ENCODE measurements at places on chromosomes 6 and 20. TPM values are rescaled to one million over a fixed set of nuclear protein-coding genes. Genes with fewer than 3 reads are reported as not detected.

DNA sequence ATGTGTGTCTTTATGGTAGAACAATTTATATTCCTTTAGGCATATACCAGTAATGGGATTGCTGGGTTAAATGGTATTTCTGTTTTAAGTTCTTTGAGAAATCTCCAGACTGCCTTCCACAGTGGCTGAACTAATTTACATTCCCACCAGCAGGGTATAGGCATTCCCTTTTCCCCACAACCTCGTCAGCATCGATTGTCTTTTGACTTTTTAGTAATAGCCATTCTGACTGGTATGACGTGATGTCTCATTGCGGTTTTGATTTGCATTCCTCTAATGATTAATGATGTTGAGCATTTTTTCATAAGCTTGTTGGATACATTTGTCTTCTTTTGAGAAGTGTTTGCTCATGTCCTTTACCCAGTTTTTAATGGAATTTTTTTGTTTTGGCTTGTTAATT is 5.3 kb upstream of the TASP1 start:
- no peak for DNase-seq

- no peak for DNase-seq
Measured at GRCh38 chr6:149482545-149483333, 2.1 kb downstream of the ZC3H12D start.

DNA sequence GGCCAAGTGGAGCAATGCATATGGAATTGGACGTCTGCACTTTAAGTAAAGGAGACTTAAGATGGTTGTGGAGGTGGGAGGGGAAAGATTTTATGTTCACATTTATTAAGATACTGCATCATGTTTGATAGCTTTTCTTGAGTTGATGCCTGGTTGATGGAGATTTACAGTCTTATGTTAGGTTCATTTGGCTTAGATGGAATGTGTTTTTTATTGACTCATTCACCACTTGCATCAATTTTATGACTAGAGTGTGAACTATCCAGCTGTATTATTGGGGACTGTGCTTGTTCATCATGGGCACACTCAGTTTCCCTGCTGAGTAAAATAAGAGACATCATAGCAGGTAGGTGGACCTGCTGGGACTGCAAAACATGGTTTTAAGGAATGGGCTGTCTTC is 91.2 kb upstream of the SCP2D1 start:
- DNase-seq, result no peak

Gene SNAP25
- not detected for total RNA-seq

Gene CGAS
- 0.90 TPM for total RNA-seq
